CD4-positive, alpha-beta T cell treated with Interleukin-10 for 1 hour (primary cell): ENCODE measurements at places on chromosomes 5 and 9.

DNA sequence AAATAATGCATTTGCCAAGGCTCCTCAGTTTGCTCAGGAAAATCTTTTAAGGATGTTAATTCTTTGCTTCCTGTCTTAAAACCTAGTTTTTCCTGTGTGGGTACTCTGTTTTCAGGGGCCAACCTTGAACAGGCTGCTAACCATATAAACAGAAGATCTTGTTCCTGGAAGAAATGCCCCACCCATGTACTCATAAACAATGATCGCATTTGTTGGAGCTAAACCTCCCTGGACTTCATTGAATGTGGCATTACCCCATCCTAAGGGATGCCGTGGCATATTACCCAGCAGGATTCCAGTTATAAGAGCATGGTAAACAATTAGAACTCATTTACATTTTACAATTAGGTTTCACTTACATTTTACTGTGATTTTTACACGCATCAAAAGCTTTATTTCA, 436.0 kb downstream of the ZNF608 start:
- no peak for DNase-seq

DNA sequence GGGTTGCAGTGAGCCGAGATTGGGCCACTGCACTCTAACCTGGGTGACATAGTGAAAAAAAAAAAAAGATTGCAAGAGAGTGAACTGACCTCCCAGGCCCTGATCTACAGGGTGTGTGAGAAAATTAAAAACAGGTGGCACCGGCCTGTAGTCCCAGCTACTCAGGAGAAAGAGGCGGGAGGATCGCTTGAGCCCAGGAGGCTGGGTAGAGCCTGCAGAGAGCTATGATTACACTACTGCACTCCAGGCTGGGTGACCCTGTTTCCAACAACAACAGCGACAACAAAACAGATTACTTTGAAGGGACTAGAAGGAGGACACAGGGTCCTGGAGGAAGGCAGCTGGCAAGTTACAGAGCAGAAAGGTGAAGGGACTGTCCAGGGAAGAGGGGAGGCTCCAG, 42.2 kb upstream of the FABP6 start:
- no peak for DNase-seq

DNA sequence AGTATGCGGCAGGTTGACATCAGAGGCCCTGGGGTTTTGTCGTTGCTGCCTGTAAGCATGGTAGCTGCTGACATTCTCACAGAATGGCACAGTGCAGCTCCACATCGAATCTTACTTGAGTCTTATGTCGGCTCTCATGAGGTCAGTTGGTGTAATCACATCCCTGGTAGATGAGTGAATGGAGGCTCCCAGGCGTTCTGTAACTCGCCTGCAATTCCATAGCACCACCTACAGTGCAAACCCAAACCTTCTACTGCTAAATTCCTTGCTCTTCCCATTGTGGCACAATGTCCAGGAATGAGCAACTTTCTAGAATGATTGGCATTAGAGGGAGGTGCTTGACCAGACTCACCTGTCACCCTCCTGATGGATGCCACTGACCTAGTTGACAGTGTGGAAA, 578.4 kb downstream of the CCDC171 start:
- no peak for DNase-seq

DNA sequence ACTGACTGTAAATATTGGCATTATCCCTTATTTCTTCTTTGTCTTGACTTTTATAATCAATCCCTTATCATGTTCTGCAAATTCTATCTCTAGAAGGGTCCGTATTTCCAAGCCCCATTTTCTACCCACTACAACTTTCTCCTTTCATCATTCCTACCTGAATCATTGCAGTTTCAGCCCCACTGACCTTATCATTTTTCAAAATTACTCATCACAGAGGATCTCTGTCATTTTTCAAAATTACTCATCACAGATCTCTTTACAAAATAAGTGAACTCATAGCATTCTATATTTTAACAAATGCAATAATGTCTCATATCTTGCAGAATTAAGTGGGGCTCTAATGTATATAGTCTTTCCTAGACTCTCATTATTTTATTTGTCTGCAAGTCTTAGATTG, 256.9 kb upstream of the COX7C start:
- DNase-seq = no peak

GRCh38 chr5:73603998-73604397, 22.0 kb upstream of the ARHGEF28 start:
- no peak for DNase-seq

- DNase-seq = no peak
Measured at GRCh38 chr9:84974855-84975254, 305.3 kb downstream of the NTRK2 start.

DNA sequence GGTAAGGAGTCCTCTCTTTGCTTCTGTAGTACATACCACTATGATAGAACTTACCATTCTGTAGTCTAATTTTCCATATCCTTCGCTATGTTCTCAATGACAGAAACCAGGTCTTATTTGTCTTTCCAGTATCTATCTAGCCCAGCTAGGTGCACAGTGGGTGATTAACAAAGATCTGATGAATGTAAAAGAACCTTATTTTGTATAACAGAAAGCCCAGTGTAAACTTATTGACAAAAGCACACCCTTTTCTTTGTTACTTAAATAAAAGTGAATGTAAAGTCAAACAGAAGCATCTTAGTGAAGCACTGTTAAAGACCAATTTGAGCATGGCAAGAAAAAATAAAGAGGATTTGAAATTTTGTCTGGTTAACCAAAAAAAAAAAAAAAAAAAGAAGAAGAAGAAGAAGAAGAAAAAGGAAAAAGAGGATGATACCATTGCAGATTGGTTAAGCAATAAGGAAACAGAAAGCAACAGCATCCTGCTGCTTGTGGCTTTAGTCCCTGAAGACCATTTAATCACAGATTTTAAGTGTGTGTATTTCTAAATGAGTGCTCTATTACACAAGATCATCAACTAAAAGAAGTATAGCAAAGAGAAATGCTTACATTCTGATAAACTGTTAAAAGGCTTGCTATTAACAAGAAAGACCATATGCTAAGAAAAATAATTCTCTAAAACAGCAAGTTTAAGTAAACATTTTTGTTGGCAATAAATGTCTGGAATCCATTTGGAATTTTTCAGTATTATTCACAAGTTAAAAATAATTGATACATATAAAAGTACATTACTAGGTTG, 21.2 kb downstream of the MEGF9 start:
- DNase-seq = no peak

DNA sequence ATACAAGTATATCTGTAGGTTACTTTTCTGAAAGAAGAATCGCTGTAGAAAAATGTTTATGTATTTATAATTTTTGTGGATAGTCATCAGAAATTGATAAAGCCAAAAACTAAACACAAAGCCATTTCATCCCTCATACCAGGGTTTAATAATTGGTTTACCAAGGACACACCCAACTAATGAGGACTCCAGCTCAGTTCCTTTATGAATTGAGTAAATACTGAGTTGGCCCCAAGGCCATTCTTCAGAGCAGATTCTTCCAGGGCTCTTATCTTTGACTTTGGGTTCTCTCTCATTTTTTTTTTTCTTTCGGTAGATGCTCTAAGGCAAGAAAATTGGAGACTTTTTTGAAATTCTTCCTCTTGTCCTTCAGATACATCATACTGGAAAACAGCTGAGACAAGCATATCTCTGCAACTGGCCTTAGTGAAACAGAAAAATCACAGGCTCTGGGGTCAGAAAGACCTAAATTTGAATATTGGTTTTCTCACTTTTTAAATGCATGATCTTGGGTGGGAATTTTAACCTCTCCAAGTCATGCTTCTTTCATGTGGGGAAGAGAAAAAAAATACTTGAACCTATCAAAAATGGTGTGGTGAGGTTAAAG, 401.8 kb downstream of the ARHGEF28 start:
- DNase-seq = no peak

DNA sequence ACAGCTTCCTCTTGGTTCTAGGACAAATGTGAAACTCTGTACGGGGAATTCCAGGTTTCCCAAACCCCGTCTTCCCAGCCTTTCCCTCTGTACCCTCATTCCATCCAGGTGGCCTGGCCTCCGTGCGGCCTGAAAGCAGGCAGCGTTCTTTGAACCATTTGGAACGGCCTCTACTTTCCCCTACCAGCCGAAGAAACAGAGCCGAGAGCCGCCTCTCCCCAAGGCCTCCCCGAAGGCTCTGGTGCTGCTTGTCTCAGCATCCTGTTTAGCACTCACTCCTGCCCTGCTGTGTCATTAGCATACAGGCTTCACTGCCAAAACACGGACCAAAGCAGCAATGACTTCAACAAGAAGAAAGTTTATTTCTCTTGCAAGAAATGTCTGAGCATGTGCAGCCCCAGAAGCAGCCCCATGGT, 137.7 kb downstream of the HSD17B3 start:
- no peak for DNase-seq
